C1 segment of cervical spinal cord (tissue), 14 donors: ENCODE measurements at places on chromosomes 6 and 20.

DNA sequence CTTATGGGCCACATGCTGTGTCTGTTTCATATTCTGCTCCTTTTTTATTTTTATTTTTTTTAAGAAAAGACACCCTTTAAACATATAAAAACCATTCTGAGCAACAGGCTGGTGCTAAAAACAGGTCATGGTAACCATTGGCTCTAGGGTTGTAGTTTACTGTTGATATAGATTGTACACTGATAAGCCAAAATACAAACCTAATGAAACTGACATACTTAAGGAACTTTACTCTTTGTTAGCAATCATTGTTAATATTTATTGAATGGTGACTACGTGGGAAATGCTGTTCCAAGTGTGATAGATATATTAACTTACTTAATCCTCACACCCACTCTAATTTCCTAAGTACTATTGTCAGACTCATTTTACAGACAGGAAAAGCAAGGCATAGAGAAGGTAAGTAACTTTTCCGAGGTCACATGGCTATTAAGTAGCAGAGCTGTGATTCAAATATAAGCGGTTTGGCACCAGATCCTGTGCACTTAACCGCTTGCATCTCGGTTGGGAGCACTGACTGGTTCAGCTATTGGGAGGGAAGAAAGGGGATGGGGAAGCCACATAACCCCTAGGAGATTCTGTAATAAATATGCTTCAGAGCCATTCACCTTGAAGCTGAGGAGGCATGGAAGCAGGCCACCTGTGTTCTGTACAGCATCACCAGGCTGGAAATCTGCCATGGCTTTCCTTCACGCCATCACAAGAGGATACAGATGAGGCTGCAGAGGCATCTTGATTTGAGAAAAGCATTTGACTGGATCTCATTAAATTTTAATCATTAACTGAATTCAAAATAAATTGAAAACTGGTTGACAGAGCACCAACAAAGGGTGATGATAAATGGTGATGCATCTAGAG is 4.9 kb downstream of the TRAF3IP2 start:
- DNase-seq, result no peak

DNA sequence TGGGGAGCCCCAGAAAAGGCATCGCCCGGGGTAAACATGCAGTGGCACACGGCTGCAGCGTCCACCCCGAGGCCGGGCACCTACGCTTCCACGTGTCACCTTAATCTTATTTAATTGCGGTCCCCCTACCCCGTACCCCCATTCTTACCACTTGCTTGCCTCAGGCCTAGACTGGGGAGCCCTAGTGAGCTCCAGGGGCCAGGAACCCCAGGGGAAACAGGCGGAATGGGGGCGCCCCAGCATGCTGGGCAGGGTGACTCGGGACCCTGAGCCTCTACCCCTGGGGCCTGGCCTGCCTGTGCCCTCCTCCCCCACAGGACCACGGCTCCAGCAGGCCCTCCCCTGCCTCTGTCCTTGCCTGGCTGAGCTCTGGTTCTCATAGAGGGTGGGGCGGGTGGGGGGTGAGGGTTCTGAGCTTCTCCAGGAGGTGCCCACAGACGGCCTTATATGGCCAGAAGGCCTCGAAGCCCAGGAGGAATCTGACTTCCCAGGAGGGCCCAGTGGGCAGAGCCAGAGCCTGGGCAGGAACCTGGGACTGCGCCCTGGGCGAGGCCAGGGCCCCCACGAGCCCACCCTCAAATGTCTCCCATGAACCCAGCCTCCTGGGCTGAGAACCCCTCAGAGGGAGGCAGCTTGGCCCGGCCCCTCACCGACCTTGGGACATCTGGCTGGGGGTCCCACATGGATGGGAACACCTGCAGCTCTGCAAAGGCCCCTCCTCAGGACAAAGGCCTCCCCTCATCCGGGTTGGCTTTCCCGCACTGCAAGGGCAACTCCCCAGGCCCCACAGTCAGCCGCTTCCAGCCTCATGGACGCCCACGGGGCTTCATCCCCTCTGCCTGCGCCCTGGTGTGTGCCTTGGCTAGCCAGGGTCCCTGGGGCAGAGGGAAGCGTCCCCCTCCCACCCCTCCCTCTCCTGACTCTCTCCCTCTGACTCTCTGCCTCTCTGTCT is 5.2 kb upstream of the LAMA5 start:
- no peak for DNase-seq

GRCh38 chr20:45300961-45301360 is 5.7 kb upstream of the RBPJL start:
- DNase-seq, result no peak

DNA sequence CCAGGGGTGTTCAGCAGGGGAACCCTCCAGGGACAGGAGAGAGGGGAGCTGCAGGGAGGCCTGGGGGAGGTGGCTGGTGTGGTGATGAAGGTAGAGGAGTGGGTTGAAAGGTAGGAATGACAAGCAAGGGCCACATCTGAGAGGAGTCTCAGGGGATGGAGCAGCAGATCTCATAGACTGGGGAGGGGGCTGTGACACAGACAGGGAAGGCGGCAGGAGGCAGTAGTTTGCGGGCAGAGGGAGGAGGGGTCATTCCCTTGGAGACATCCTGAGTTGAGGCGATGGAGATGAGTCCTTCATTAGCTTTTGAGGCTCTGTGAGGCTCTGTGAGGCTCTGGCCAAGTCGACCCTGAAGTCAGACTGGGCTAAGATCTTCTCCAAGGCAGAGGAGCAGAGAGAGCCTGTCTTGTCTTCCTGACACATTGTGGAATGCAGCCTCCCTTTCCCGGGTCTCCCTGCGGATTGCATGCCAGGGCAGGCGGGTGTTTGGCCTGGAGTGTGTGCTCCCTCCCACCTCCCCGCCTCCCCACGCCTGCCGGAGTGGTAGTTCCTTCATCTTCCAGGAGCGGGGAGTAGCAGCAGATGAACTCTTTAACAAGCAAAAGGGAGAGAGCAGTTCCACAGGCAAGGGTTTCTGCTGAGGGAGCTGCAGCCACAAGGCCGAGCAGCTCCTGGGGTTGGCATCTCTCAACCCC is 34.3 kb upstream of the MLN start:
- DNase-seq, result no peak

DNA sequence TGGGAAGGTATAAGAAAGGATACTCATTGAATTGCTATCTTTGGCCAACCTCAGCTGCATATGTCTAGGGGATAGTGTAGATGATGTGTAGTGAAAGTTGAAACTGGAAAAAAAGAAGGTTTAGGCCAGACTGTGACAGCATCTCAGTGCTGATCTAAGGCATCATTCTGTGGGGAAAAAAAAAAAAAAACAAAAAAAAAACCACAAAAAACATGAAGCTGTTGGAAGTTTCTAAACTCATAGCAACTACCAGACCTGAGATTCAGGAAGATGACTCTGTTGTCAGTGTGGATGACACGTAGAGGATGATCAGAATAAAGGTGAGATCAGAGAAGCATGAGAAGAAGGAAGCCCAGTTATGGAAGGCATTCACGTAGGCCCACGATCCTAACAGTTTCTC is 100.8 kb upstream of the CNKSR3 start:
- DNase-seq, result no peak
